ENCODE measurements at places on chromosomes 3 and 15. TPM values are rescaled to one million over a fixed set of nuclear protein-coding genes. Genes with fewer than 3 reads are reported as not detected.

Gene PLCH1
- total RNA-seq: 12.4 TPM

Gene UBAP1L
- total RNA-seq: 3.0 TPM

Gene HTR3E
- total RNA-seq: not detected

Gene TTLL13
- not detected for total RNA-seq

Gene EXD1
- not detected for total RNA-seq

Gene SPTBN5
- total RNA-seq: 4.1 TPM

Gene FBXW12
- total RNA-seq: not detected

Gene TAGLN3
- 1.1 TPM for total RNA-seq

Gene CCDC54
- not detected for total RNA-seq

Gene GRK7
- not detected for total RNA-seq

Gene LYZL4
- total RNA-seq: not detected

Gene ATP8B4
- 12.5 TPM for total RNA-seq

Gene CATSPER2
- total RNA-seq: 22.2 TPM

Gene GPR87
- total RNA-seq: not detected

Gene PRICKLE2
- total RNA-seq: 15.7 TPM

Gene TIMP4
- total RNA-seq: 4.9 TPM
